ENCODE measurements at places on chromosomes 7 and 10.
A peak's percentile ranks its signal among the peaks of the same experiment; 100 is the strongest.

DNA sequence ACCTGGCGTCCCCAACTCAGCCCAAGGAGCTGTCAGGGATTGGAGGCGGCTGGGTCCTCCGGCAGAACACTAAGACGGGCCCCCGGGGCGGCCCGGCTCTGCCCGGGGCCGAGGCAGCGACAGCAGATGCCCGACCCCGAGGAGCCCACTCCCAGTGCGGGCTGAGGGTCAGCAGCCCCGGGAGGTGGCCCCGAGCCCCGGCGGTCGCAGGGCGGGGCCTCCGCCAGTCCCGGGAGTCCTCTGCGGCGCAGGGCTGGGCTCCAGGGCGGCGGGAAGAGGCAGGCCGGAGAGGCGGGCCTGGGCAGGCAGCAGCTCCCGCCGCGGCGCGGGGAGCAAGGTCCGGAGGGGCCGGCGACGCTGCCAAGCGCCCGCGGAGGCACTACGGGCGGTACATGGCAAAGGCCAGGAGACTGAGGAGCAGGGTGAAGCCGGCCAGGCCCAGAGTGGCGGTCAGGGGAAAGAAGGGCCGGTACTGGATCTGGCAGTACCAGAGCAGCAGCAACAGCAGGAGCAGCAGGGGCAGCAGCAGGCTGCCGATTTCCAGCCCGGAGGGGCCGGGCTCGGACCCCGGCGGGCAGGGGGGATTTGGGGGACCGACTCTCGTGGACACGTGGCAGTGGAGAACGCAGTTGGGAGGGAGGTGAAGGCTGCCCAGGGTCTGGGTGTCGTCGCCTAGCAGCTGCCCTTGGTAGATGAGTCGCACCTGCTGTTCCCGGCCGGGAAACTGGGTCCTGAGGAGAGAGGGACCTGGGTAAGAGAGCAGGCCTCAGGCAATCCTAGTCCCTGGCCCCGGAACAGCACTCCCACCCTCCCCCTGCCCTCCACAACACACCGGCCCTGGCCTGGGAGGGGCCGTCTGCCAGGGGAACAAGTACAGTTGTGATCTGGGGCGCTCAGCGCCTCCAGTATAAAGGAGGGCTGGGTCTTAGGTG is 827 bp upstream of the FASTK start:
- DNase-seq: no peak

DNA sequence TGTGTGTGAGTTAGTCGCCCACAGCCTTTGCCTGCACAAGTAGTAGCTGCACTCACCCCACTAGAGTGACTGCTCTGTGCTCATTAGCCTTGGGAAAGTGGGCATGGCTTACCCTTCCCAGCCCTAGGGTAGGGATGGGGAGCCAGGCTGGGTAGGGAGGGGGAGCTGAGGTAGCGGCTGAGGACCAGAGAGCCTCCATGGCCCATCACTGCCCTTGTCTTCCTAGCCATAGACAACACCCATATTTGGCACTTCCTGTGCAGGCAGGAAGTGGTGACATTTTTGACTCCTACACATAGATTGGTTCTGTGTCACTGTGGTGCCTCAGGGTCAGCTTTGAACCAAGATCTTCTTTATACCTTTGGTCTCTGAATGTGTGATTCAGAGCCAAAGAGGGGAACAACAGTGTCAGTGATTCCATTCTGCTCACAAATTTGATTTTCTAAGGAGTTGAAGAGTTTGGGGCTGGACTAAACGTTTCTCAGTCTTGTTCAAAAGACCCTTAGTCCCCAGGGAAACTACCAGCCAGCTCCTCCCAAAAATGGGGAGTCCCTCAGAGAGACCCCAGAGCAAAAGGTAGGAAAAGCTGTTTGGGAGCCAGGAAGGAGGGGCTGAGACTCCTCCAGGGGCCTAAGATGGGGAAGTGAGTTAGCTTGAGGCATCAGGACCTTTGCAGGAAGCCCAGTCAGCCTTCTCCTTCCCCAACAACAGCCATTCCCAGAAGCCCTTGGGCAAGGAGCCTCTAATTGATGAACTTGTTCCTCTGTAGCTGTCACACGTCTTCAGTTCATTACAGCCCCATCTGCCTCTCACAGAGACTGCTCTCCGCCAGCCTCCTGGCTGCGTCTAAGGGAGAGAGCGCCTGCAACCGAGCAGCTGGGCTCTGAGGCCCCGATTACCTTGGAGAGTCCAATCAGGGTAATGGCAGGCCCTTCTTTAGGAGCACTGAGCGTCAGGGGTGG is 135.0 kb downstream of the CDH23 start:
- DNase-seq: no peak

GRCh38 chr7:140676306-140676705 is 3.6 kb downstream of the ADCK2 start:
- DNase-seq: no peak

GRCh38 chr10:71971769-71972555 is 7.8 kb downstream of the CHST3 start:
- DNase-seq: no peak

DNA sequence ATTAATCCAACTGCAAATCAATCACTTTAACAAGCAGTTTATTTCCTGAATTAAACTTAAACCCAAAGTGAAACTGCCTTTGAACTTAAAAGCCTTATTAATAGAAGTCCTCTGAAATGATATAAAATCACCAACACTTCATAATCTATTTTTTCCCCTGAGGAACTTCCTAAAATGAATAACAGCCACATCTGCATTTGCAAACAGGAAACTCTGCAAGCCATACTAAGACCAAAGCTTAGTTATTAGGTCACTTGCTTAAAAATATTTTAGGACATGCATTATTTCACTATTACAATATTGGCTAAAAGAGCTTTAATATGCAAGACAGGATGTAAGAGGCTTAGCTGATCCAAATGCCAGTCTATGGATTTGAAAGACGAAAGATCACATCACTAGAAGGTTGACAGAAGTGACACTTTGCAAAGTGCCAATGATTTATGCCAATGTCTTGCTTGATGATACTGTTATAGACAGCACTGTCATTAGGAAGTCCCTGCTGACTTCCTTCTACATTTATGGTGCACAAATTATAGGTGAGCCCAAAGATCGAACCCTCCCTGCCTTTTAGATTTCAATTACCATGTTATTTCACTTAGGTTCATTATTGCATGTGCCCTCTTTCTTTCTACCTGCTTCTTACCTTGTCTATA is 99.9 kb upstream of the SKAP2 start:
- DNase-seq: no peak

GRCh38 chr7:140242057-140243031 is 65.6 kb upstream of the KDM7A start:
- DNase-seq: no peak

DNA sequence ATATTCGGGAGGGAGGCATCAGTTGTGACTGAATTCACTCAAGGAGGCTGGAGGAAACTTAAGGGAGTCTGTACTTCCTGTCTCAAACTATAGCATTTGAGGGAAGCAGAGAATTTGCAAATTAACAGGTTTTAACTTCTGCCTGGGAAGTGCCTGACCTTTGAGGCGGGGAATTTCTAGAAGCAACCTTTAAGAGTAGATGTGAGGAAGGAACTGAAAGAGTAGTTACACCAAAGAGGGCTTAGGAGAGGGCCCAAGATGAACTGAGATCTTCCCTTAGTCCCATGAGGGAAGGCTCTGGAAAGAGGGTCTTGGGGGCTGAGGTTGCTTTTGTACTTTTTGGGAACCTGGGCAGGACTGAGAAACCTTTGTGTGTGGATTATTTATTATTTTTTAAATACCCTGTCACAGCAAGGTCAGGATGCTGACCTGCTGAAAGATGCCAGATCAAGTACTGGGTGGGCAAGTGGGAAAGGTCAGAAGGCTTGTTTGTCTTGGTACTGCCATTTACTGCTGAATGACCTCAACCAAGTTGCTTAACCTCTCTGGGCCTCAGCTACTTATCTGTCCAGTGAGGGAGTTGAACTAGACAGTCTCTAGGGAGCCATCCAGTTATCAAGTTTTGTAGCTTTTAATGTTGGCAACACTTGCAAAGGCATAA is 2.4 kb downstream of the GPR158 start:
- no peak for DNase-seq

DNA sequence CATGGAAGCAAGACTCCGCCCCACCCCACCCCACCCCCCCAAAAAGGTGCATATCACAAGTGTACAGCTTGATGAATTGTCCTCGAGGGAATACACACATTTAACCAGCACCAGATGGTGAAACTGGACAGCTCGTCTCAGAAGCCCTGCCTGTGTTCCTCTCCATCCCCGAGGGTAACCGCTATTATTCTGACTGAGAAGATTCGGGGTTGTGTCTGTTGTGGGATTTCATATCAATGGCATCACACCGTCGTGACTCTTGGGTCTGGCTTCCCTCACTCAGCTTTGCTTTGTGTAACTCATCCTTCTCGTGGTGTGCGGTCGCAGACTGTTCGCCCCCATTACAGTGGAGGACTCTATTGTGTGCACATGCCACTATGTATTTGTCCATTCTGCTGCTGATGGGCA is 18.9 kb downstream of the PODXL start:
- DNase-seq: no peak

- no peak for DNase-seq
These were observed 431.8 kb upstream of the MGMT start for GRCh38 chr10:129035052-129035827.

DNA sequence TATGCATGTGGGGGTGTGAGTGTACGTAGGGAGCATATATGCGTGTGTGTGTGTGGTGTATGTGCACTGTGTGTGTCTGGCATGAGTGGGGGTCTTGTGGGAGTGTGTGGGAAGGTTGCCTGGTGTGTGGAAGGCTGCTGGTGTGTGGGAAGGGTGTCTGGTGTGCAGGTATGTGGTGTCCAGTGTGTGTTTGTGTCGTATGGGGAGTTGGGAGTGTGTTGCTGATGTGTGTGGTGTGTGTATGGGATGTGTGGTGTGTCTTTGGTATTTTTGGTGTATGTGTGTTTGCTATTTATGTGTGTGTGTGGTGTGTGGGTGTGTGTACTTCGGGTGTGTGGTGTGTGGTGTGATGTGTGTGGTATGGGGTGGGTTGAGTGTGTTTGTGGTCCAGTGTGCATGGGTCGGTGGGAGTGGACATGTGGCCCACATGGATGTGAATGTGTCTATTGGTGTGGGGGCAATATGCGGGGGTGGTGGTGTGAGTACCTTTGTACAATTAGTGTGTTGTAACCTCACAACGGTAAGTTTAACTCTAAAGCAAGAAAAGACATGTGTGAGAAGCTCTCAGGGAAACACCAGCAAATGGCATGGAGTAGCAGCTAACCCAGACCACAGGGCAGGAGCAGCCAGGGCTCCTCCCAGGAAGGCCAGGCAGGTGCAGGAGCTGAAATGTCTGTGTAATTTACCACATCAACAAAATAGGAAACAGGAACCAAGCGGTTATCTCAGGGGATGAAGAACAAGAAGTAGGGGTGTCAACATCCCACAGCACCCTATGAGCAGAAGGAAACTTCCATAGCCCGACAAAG is 11.9 kb downstream of the ANTXRL start:
- no peak for DNase-seq

- DNase-seq: no peak
These were observed 120.9 kb downstream of the CACNB2 start for GRCh38 chr10:18261063-18261610.

DNA sequence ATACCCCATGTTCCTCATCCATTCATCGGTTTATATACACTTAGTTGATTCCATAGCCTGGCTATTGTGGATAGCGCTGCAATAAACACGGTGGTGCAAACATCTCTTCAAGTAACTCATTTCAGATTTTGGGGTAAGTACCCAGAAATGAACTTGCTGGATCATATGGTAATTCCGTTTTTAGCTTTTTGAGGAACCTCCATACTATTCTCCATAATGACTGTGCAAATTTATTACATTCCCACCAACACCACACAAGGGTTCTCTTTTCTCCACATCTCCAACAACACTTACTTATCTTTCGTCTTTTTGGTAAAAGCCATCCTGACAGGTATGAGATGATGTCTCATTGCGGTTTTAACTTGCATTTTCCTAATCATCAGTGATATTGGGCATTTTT is 3.7 kb downstream of the NPFFR1 start:
- no peak for DNase-seq

DNA sequence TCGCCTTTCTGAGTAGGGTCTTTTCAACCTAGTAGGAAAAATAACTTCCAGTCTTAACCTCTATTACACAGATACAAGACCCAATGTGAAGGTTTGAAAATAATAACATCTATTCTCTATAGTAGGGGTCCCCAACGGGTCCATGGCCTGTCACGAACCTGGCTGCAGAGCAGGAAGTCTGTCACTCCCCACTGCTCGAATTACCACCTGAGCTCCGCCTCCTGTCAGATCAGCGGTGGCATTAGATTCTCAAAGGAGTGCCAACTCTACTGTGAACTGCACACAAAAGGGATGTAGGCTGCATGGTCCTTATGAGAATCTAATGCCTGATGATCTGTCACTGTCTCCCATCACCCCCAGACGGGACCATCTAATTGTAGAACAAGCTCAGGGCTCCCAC is 7.4 kb downstream of the YWHAG start:
- DNase-seq: no peak

DNA sequence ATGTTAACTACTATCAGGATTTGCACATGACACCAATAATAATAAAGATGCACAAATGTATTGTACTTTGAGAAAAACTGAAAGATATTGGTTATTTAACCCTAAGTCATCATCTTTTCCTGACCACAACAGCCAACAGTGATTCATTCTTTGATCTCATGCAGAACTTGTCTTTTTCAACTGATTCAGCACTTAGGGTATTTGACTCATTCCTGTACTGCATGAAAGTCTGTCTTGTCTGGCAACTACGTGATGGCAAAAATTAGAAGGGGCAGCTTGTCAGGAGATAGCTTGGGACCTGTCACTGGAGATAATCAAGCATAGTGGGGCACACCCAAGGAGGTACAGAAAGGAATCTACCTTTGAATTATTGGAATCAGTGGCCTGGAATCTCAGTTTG is 77.8 kb upstream of the LRRC17 start:
- DNase-seq: peak; percentile 70

GRCh38 chr10:37003126-37003525 is 122.3 kb upstream of the ANKRD30A start:
- no peak for DNase-seq

DNA sequence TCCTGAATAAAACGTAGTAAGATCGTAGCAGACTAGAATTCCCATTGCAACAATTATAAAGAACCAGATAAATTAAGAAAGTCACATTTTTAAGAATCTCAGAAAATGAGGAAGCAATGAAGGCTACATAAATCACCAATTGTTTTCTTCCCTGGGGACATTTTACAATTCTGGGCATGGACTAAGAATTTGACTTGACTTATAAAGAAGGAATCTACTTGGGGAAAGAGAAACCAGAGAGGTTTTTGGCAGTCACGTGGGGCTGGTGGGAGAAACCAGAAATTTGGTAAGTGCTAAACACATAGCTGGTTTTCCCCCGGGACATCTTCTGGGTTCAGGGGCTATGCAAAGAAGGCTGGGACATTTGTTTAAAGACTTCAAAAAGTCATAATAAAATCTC is 109.8 kb upstream of the IL6 start:
- no peak for DNase-seq

GRCh38 chr7:144653449-144653848 is 182.4 kb downstream of the TPK1 start:
- DNase-seq: no peak

GRCh38 chr7:117041007-117041406 is 87.7 kb downstream of the ST7 start:
- no peak for DNase-seq

DNA sequence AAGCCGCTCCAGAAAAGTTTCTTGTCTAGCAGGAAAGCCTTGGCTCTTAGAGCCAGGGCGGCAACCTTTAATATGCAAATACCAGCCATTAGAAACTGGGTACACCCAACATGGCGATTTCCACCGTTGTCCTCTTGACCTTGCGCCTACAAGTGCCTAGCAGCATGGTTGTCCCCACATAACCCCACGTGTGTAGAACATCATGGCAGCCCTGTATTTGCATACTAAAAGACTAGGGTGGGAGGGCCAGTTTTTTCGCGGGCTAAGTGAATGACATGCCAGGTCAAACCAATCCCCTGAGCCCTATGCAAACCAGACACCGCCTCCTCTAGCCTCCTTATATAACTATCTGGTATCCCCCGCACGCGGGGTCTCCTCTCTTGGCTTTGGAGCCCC is 58.4 kb upstream of the FZD8 start:
- DNase-seq: no peak
